ENCODE measurements at places on chromosomes 2 and 18.

DNA sequence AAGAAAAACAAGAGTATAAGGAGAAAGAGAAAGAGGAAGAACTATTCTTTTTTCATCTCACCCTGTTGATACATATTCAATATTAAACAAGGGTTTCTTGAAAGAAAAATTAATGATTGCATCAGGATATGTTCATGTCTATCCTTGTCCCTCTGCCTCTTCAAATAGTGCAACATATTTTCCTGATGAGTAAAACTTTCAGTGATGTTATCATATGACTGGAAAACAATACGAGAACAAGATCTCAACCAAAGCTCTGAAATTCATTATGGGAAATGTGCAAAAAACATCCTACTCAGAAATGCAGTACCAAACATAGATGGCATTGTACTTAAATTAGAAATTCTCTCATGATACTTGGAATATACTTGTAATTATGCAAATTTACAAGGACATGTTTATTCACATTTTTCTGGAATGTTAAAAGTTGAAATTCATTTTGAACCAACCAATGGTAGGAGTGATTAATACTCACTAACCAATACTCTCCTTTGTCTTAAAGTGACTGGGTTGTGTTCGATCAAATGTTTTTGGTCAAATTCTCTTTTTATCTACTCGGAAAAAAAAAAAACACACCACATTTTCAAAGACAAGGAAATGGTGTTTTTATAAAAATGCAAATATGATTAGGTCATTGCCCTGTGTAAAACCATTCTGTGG is 148.9 kb upstream of the GULP1 start:
- DNase-seq = no peak

- no peak for DNase-seq
These were observed 25.0 kb downstream of the ZAP70 start for GRCh38 chr2:97738179-97739019.

GRCh38 chr2:26731714-26732113 is 32.4 kb upstream of the SLC35F6 start:
- no peak for DNase-seq

GRCh38 chr2:61537277-61537949 is 743 bp downstream of the XPO1 start:
- no peak for DNase-seq

DNA sequence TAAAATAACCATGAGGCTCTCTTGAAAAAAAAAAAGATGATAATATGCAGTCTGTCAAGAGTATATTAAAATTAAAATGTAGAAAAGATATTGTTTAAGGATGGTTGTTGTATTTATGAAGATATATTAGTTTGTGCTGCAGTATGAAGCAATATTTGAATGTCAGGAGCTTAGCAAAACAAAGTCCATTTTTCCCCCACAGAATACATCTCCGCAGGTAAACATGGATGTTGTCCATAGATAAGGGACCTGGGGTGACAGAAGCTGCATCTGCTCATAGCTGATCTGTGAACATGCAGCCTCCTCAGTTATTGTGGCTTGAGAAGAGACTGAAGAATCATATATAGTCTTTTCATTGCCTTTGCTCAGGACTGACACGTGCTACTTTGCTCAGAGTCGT is 366.1 kb upstream of the MMADHC start:
- DNase-seq = no peak

DNA sequence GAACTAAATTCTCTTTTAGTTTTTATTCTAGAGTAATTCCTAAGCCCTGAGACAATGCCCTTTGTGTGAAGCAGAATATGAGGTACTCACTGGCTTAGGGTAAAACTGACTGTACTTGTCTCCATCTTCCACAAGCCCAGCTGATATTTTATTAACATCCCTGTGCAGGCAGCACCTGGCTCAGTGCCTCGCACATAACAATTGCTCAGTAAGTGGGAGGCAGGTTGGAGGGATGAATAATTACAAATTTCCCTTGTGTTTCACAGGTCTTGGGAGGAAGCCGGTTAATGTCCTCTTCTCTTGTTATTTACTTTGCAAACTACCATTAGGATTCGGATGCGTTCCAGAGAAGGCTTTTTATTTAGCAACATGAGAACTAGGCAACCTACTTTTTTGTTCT is 249.8 kb upstream of the FSHR start:
- DNase-seq = no peak

DNA sequence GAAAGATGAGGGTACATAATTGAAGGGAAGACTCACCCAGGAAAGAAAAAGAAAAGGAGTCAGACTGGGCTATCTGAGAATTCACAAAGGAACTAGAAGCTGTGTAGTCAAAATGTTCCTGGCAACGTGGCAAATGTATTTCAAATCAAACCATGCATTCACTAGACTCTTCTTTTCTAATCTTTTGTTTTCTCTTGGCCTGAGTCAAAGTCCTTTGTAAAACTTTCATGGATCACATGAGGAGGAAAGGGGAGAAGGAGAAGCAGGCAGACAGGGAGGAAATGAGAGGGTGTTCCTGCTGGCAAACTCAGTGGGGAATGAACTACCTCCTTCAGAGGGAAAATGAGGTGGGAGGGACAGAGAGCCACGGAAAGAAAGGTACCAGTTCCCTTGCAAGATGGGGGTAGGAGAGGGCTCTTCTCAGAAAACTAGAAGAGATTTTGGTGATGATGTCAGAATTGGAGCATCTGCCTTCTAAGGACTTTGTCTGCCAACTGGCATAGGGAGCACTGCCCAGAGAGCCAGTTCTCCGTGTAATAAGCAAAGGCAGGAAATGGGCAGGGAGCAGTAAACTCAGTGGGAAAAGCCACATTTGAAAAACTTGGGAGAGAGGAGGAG is 51.4 kb downstream of the SLC8A1 start:
- DNase-seq = no peak

DNA sequence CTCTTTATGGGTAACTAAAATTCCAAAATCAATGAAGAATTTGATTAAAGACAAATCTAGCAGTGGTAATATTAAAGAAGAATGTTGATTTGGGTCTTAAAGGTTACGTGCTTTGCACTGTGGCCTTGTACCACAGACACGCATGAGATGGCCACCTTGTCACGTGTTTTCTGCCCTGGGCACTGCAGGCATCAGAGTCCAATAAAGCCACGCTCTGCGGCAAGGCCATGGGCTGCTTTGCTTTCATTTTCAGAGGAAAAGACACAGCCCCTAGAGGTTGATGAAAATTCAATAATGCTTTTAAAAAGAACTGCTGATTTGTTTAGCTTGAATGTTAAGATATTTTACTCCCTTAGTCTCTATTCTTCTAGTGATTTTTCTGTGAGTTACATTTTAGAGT is 30.4 kb downstream of the AOX1 start:
- no peak for DNase-seq

- DNase-seq = no peak
These were observed 52.0 kb downstream of the HDAC4 start for GRCh38 chr2:239348563-239349452.

DNA sequence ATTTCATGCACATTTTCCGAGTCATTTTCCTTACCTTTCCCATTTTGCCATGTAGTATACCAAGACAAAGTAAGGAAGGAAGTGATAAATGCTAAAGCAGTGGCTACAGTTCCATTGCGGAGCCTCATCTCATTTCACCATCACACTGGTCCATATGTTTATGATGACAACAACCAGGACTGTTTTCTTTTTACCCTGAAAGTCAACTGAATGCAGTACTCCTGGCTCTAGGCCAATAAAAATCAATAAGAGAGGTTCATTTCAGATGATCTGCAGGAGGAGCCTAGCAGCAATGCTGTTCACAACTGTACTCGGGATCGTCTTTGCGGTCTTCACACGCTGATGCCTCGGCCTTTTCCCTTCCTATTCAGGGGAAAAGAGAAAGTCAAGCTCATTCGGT is 4.7 kb downstream of the MGAT4A start:
- DNase-seq = no peak

- no peak for DNase-seq
These were observed 32.6 kb downstream of the RBKS start for GRCh38 chr2:27857417-27858172.

DNA sequence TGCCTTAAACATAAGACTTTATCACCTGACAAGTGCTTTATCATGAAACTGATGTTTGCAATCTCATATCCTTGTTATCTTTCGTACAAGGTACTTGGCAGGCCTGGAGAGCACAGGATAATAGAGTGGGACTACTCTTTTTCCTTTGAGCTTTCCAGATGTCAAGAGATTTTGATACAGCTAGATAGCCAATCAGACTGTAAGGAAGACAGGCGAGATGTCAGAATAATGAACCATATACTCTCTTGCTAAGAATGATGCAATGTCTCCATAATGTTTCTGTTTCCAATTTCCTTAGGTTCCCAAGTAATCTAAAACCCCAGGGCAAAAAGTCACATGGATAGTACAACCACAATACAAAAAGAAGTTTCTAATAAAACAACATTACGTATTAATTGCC is 313.1 kb downstream of the PDE11A start:
- no peak for DNase-seq

DNA sequence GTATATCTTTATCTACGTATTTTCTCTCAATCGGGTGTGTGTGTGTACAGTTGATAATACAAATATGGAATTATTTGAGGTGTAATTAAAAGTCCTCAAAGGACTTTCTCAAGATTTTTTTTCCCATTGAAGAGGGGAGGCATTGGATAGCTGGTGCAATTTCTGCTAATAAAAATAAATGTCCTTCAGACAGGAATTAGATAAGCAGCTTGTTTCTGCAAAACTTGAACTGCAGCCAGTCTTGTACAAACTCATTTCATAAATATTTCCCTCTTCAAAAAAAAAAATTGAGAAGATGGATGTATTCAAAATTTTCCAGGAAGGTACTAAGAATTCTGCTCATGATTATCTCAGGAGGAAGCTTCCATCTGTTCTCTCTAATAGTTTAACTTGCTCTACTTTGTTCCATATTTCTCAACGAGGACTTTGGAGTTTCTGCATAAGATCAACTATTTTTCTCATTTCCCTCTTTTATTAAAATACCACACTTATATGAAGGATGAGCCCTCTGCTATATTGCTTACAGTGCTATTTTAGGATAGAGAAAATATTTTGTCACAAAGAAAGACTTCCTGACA is 33.0 kb upstream of the GLS start:
- no peak for DNase-seq

GRCh38 chr2:219706823-219707281 is 79.4 kb downstream of the SLC4A3 start:
- no peak for DNase-seq

DNA sequence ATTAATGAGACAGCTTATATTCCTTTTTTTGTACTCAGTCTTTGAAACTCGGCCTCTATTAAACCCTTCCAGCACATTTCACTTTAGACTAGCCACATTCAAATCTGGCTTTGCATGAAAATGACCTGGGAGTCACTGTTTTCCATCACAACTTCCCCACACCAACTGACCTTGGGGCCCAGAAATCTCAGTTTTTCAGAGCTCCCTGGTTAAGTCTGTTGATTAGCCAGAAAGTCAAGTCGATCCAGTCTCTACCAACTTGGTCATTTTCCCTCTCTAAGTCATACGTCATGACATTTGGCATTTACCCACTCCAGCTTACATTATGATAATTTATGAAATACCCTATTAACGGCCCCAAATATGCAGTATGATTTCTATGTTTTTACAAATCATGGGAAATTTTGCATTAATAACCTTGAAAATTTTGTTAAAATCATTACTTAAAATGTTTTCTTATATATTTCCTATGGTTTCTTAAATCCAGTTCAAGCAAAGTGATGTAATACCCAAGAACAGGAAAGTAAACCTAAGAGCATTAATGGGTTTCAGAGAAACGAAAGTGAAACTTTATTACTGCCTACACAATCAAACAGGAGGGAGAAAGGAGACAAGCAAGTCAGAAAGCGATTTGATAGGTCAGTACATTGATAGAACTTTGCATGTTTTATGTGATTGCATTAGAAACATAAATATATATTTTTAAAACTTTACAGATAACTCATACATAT is 77.1 kb downstream of the SPATS2L start:
- DNase-seq = no peak

Data from cortex of kidney (tissue), 1 donor.